Activated naive CD8-positive, alpha-beta T cell treated with anti-CD3 and anti-CD28 coated beads, Interleukin-2, amount 10 ng/mL, durations not matched to agents 7 days and 5 days (primary cell): ENCODE measurements at places on chromosomes 12 and 14. TPM values are rescaled to one million over a fixed set of nuclear protein-coding genes. Genes with fewer than 3 reads are reported as not detected.
A peak's percentile ranks its signal among the peaks of the same experiment; 100 is the strongest.

DLGAP5 gene
- total RNA-seq: 79.7 TPM

DNA sequence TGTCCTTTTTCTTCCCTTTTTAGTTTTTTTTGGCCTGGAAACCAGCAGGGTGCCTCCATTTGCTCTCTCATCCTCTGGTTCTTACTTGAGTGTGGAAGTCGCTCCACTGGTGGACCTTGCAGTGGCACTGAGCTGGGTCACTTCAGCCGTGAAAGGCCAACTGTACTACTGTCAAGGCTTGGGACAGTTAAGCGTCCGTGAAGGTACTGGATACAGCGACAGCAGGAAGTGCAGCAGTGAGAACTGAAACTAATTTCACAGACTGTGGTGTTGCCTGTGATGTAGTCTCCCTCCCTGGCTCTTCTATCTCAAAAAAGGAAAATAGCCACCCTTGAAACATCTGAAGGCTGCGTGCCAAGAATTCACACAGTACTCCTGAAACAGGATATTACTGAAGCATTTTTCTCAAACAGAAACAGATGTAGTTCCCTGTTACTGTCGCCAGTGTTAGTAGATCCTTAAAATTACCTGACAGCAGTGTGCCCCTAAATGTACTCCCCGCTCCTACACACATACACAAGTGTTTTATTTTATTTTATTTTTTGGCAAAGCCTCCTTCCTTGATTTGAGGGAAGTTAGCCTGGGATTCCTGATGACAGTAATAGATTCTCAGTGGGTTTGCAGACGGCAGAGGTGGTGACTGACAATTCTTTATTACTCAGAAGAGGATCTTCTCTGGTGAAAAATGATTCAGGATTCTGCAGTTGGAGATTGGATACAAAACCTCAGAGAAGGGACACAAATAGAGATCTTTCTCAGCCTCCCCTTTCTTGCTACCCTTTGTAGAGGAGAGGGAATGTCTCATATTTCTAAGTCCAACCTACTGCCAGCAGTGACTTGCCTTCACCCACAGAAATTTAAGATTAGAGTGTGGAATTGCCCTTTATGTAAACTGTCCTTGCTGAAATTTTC is 4.4 kb downstream of the SUSD6 start:
- H3K4me3 ChIP-seq: peak overlapping the region; percentile 100
- peaks cover 21% of the 10 kb centered on the region for H3K36me3 ChIP-seq
- no peaks in the 10 kb centered on the region for H3K27me3 ChIP-seq
- H3K27ac ChIP-seq: peak overlapping the region; percentile 98
- peaks cover 78% of the 10 kb centered on the region for H3K4me1 ChIP-seq

DNA sequence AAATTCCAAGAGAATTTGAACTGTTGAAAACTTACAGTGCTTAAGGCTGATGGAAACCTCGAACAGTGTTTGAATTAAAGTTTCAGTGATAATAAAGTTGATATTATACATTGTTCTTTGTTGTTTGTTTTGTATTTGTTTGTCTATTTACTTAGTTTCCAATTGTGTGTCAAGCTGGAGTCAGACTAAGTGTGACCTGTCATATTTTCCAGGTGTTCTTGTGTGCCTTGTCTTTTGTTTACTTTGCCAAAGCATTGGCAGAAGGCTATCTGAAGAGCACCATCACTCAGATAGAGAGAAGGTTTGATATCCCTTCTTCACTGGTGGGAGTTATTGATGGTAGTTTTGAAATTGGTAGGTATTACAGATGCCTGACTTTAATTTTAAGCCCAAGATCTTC is 6.0 kb downstream of the SLCO1C1 start:
- H3K27ac ChIP-seq: no peak overlapping the region
- no peak for DNase-seq
- peaks cover 2% of the 10 kb centered on the region for H3K27me3 ChIP-seq

DNA sequence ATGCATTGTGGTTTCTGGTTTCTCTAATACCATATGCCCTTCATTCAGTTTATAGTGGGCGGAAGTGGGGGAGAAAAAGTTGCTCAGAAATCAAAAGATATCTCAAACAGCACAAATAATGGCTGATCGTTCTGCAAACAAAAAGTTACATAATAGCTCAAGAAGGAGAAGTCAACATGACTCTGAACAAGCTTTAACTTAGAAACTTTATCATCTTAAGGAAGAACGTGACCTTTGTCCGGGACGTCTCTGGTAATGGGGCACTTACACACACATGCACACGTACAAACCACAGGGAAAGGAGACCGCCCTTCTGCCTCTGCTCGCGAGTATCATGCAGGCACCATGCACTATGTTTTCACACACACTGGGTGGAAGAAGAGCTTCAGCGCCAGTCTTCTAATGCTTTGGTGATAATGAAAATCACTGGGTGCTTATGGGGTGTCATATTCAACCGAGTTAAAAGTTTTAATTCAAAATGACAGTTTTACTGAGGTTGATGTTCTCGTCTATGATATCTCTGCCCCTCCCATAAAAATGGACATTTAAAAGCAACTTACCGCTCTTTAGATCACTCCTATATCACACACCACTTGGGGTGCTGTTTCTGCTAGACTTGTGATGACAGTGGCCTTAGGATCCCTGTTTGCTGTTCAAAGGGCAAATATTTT is 4.7 kb downstream of the FOS start:
- peaks cover 6% of the 10 kb centered on the region for H3K36me3 ChIP-seq
- no peak for DNase-seq
- H3K27me3 ChIP-seq: peaks cover 40% of the 10 kb centered on the region
- no peak overlapping the region for H3K27ac ChIP-seq
- no peak overlapping the region for H3K4me3 ChIP-seq

DNA sequence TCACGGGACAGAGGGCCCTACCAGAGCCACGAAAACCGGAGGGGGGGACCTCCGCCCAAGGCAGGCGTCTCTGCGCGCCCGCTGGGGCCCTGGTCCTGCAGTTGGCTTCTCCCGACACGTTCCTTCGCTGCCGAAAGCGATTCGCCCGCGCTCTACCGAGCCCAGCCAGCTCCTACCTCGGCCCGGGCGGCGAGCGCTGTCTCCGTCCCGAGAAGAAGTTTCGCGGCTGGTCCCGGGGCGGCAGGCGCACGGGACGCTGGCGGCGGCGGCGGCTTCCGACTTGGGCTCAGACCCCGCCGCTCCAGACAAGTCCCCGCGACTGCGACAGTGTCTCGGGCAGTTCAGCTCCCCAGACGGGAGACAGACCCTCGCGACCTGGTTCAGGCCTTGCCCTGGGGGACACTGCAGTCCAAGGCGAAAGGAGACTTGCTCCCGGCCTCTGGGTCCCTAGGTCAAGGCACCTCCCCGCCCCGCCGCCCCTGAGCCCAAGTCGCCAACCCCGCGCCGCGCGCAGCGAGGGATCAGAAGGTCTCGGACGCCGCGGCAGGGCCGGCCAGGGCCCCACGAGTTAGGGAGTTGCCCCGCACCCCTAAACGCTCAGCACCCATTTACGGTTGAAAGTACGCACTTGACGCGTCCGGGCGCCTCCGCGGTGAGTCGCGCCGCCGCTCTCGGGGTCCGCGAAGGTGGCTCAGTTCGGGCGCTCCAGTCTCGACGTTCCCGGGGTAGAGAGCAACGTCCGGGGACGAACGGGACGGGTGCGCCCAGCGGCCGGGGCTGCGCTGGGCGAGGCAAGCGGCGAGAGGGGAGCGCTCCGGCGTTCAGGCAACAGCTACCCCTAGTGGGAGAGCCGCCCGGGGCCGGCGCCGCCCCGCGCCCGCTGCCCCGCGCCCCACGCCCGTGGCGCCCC is 1.4 kb upstream of the DIO3 start:
- peaks cover 7% of the 10 kb centered on the region for H3K36me3 ChIP-seq
- DNase-seq: no peak
- no peak overlapping the region for H3K27ac ChIP-seq
- peaks cover 48% of the 10 kb centered on the region for H3K27me3 ChIP-seq
- H3K4me1 ChIP-seq: peaks cover 2% of the 10 kb centered on the region
- no peak overlapping the region for H3K4me3 ChIP-seq

GRCh38 chr12:40921563-40922163 is 229.4 kb downstream of the CNTN1 start:
- H3K4me1 ChIP-seq: no peaks in the 10 kb centered on the region
- no peak overlapping the region for H3K27ac ChIP-seq
- H3K27me3 ChIP-seq: no peaks in the 10 kb centered on the region
- H3K4me3 ChIP-seq: no peak overlapping the region
- H3K36me3 ChIP-seq: no peaks in the 10 kb centered on the region
